ENCODE measurements at places on chromosomes 5 and 9. TPM values are rescaled to one million over a fixed set of nuclear protein-coding genes. Genes with fewer than 3 reads are reported as not detected.

Gene NSD1
- total RNA-seq = 45.7 TPM

Gene LRRC19
- total RNA-seq = 2.9 TPM

Gene HMMR
- total RNA-seq = 5.3 TPM

Gene BAAT
- 1.2 TPM for total RNA-seq

Gene PCDH1
- total RNA-seq = 9.9 TPM

Gene FLT4
- 0.48 TPM for total RNA-seq

Gene THG1L
- total RNA-seq = 15.4 TPM

Gene SLC23A1
- not detected for total RNA-seq

Gene FAM219A
- total RNA-seq = 6.3 TPM

Gene CTXN3
- 2.6 TPM for total RNA-seq

Gene SPARC
- total RNA-seq = 7,643 TPM

Gene OTULINL
- total RNA-seq = 3.1 TPM

Gene LAMC3
- 17.8 TPM for total RNA-seq

Gene OR4F3
- not detected for total RNA-seq

Gene ELOVL7
- total RNA-seq = 1.9 TPM

Gene EIF4E1B
- total RNA-seq = 5.3 TPM

Gene PCDHA1
- total RNA-seq = 5.3 TPM

Gene ADAMTS2
- 152 TPM for total RNA-seq

Gene ITK
- 14.7 TPM for total RNA-seq

Gene IL5
- total RNA-seq = 7.7 TPM

Gene PRLR
- 109 TPM for total RNA-seq

Gene PCDHB11
- 5.1 TPM for total RNA-seq

Gene HTR1A
- total RNA-seq = not detected

Gene GARIN3
- not detected for total RNA-seq

Gene ECM2
- total RNA-seq = 13.5 TPM

Gene KCNIP1
- 2.9 TPM for total RNA-seq

Gene IFNK
- total RNA-seq = 2.4 TPM

Gene SMIM33
- total RNA-seq = 0.72 TPM

Gene TRPM6
- 1.4 TPM for total RNA-seq

Gene SHLD3
- 2.2 TPM for total RNA-seq

Gene ARL10
- total RNA-seq = 8.9 TPM

Gene BRIX1
- total RNA-seq = 38.8 TPM

Gene NMUR2
- 1.7 TPM for total RNA-seq

Gene HRH2
- total RNA-seq = 1.7 TPM

Gene CER1
- total RNA-seq = 3.9 TPM

Gene RNF180
- 27.4 TPM for total RNA-seq

Gene NR2F1
- 32.7 TPM for total RNA-seq

Gene HRCT1
- 13.7 TPM for total RNA-seq

Gene SETX
- total RNA-seq = 43.1 TPM

Gene FOXD4L4
- total RNA-seq = 1.9 TPM

Gene SLC27A6
- total RNA-seq = 28.2 TPM

Gene LRRTM2
- total RNA-seq = 2.4 TPM

Gene ZNF189
- total RNA-seq = 27.9 TPM

Gene CARTPT
- total RNA-seq = not detected

Gene ANGPTL2
- 14.7 TPM for total RNA-seq

Gene OR1B1
- 0.72 TPM for total RNA-seq

Gene GPR21
- total RNA-seq = 20.9 TPM

Gene CCDC152
- 5.5 TPM for total RNA-seq

Gene SV2C
- total RNA-seq = 1.2 TPM

Gene GPBP1
- total RNA-seq = 76.6 TPM

Gene SNCAIP
- total RNA-seq = 11.6 TPM

Gene CDH9
- 6.5 TPM for total RNA-seq

Gene ORM2
- total RNA-seq = not detected

Gene CDX1
- total RNA-seq = 2.4 TPM

Gene GABRB2
- total RNA-seq = 6.5 TPM

Data from umbilical cord (tissue), 2 donors.